Smooth muscle cell of trachea (primary cell): ENCODE measurements at places on chromosomes 16 and 17. TPM values are rescaled to one million over a fixed set of nuclear protein-coding genes. Genes with fewer than 3 reads are reported as not detected.

TVP23C gene
- 21.3 and 22.8 TPM in 2 replicates for total RNA-seq

CNGB1 gene
- not detected in 2 replicates for total RNA-seq

ZSCAN10 gene
- total RNA-seq = 0.17 TPM in 1 of 2 replicates, not detected in the other

ABCC12 gene
- total RNA-seq = 0.15 TPM in 1 of 2 replicates, not detected in the other

WNK4 gene
- total RNA-seq = 0.29 and 0.33 TPM in 2 replicates

CD300LG gene
- total RNA-seq = not detected in 2 replicates

TBC1D16 gene
- 43.6 and 94.3 TPM in 2 replicates for total RNA-seq
